Hematopoietic multipotent progenitor cell treated with erythropoietin and hydrocortisone succinate and interleukin-3 and kit ligand, for 8 days (in vitro differentiated cells): ENCODE measurements at places on chromosomes 7 and 10.
A peak's percentile ranks its signal among the peaks of the same experiment; 100 is the strongest.

DNA sequence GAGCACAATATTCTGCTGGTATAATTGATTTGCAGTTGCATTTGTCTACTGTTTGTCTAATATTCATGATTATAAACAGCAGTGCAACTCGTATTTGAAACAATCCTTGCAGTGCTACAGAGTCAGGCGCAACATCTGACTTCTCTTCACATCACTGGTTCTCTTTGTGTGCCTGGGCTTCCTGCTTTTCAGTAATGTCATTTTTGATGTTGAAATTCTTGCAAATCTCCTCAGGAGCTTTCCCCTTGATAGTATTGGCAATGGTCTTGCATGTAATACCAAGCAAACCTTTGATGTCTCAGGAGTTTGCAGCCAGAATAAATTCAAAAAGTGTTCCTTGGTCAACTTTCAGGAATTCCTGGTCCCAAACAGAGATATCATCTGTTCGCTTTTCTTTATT is 20.2 kb downstream of the HPS6 start:
- DNase-seq, result no peak

DNA sequence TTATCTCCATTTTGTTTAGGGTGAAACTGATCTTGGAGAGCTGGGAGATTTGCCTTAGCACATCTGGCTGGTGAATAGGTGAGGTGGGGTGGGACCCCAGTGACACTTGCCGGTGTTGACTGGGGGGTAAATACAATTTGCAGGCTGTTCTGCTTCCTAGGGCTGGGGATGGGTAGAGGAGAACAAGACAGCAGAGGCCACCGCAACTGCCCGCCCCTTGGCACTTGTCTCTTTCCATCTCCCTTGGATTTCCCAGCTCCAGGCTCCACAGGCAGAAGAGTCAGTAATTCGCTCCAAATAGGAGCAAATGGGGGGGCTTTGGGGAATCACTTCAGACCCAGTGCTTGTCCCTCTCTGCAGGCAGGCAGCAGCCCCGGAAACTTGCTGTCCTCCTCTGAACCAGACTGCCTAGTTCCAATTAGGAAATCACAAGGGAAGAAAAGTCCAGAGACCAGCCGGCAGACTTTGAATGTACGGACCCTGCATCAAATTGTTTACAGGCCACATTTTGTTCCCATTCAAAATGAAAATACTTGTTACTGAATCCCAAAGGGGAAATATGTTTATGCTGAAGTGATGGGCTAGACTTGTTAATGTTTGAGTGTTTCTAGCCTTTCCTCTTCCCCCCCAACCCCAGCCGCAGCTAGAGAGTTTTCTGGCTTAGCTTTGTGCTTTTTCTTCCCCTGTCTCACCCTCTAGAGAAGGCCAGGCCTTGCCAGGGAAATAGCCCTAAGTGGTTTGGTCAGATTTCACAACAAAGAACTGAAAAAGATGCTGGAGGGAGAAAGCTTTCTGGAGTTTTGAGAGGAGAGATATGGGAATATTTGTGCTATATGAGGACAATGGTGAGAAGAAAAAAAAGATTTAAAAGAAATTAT is 10.0 kb upstream of the INPP5F start:
- DNase-seq, result no peak

DNA sequence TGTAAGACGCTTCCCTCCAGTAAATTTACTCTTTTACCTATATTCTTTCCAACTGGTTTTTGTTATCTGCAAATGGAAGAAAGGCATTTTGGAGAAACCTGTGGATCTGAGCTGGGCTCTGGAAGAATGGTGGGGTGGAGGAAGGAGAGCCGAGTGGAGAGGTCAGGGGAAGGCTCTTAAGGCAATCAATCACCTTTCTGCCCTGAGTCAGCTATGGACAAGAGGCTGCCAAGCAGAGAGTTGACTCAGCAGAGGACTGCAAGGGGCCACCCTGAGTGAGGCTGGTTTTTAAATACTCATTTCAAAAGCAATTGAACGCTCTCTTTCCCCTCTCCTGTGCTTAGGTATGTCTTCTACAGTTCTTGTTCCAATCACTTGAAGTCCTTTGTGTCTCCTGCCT is 81.8 kb downstream of the SPAG6 start:
- DNase-seq, result no peak

- DNase-seq, result no peak
These were observed 34.6 kb upstream of the TPST1 start for GRCh38 chr7:66170309-66171231.

DNA sequence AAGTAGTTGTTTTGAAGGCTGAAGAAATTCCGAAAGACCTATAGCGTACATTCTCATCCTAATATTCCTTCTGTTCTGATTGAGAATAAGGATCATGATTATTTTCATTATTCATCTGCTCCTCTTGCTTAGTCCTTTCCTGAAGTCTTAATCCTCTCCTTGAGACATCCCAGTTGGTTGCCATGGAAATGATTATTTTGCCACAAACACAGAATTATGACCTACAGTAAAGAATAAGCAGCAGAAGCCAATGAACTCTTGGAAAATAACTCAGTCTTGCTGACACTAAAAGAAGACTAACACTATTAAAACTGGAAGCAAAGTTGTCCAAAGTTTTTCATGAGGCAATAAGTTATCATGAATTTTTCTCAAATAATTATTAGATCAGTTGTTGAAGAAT is 47.8 kb upstream of the JAZF1 start:
- DNase-seq, result no peak

DNA sequence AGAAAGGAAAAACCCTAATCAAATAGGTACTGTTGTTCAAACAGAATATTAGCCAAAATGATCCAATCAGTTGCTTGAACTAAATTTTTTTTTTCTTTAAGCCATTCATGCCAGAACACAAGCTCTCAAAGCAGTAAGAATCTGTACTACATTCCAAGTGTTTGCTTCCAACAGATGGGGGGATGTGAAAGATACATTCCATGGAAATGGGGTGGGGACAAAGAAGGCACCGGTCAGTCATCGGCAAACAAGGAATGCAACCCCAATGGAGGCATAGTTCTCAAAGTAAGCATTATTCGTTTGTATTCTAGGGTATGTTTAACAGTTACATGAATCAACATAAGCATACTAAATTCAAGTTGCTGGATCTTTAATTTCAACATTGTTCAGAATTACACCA is 32.5 kb downstream of the C10orf143 start:
- no peak for DNase-seq

GRCh38 chr10:105718207-105718995 is 1077.3 kb downstream of the SORCS3 start:
- no peak for DNase-seq

GRCh38 chr10:5949009-5949759 is 28.2 kb downstream of the IL15RA start:
- peak; percentile 76 for DNase-seq

DNA sequence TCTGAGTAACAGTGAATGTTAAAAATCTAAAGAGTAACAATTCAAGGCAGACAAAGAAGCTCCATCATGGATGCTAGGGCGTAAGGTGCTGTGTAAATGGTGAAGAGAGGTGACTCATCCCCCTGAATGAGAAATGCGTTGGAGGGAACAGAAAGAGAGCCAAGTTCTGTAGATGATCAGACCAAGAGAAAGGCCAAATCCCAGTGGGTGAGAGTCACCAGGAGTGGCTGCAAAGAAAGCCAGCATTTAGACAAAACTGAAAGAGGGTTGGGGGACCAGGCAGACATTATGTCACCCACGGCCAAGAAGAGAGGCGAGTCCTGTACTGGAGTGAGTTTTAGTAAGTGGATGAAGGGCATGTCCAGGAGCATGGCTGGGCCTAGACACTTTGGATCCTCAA is 153.1 kb downstream of the TRIL start:
- no peak for DNase-seq

- no peak for DNase-seq
These were observed 79.2 kb downstream of the NKX6-2 start for GRCh38 chr10:132706701-132707100.

GRCh38 chr7:120163449-120163848 is 109.5 kb upstream of the KCND2 start:
- DNase-seq, result no peak

GRCh38 chr7:90749774-90750173 is 153.7 kb downstream of the CDK14 start:
- peak; percentile 55 for DNase-seq

DNA sequence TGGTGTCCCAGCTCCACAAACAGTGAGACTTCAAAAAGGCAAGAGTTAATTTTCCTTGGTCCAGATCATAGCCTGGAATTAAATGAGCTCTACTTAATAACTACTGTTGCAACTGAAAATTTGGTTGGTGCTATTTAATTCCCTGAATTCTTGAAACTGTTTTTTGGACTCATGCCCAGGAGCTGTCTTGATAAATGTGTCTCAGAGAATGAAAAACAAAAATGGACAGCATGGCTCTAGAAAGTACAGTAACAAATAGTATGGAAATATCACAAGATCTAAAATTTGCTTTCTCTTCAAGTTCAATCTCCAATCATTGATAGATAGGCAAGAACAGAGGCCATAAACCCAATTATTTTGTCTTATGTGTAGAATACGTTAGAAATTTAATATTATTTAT is 42.5 kb downstream of the CCDC71L start:
- peak; percentile 48 for DNase-seq

- DNase-seq, result no peak
These were observed 25.5 kb upstream of the HPS1 start for GRCh38 chr10:98472196-98472595.

DNA sequence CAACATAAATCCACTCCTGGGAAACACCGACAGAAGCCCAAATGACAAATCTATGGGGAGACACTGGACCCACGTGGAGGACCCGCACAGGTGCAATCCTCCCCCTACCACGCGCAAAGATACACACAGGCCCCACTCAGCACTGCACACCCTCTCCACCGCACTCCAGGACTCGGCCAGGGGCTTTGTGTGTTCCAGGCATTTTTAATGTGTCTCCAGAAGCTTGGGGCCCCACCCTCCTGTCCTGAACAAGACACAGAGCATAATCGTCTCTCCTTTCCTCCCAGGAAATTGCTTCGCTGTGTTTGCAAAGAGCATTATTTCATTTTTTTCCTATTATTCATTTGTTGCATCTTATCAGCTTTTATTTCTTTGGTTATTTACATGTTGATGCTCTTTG is 82.8 kb downstream of the GLI3 start:
- no peak for DNase-seq

- peak; percentile 73 for DNase-seq
These were observed 1.5 kb downstream of the KMT2E start for GRCh38 chr7:105015390-105015965.

DNA sequence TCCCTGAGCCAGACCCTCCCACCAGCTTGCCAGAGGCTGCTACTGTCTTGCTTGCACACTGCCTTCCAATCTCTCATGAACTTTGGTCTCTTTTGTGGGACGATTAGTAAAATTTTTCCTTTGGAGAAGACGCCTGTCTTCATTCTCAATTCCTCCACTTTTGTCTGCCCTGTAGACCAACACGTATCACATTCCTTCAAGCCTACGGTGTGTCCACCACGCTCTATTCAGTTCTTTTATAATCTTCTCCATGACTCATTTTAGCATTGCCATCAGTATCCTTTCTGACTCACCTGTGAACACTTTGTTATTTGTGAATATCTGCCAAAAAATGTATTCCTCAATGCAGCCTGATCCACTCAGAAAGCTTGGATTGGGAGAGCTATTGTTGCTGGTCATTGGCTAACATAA is 1.4 kb downstream of the GIMAP5 start:
- no peak for DNase-seq

DNA sequence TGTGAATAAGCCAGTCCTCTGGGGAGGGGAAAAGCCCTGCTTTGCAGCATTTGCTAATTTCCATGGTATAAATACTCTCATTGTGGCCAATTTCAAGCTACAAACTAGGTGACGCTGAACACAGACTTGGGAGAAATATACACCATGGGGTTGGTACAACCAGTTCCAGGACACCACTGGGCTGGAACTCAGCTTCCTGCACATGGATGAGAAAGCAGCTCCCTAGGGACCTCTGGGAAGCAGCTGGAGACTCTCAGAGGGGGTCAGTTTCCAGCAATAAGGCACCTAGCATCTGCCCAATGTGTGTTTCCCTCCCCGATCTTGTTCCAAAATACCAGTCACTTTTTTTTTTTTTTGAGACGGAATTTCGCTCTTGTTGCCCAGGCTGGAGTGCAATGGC is 56.8 kb upstream of the WDR11 start:
- DNase-seq, result no peak

DNA sequence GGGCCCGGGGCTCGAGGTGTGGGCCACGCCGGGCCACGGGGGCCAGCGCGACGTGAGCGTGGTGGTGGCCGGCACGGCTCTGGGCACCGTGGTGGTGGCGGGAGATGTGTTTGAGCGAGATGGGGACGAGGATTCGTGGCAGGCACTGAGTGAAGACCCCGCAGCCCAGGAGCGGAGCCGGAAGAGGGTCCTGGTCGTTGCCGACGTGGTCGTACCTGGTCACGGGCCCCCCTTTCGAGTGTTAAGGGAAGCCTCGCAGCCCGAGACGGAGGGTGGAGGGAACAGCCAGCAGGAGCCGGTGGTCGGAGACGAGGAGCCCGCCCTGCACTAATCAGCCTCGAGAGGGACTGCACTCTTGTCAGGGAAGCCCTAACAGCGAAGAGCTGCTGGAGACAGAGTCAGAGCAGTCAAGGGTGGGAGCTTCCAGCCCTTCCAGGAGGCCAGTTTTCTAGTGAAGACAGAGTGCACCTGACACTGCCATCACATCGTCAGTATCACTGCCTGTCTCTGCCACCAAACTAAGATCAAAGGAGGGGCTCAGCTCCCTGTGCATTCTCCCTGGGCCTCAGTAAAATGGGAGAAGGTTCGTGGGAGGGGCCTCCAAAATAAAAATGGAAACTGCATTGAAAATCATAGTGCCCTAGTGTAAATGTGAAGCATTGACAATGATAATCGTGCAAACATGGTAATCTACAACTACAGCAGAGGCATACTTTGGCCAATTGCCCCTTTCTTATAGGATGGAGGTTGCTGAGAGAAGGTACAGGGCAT is 1.3 kb downstream of the MBLAC1 start:
- DNase-seq, result peak; percentile 52

DNA sequence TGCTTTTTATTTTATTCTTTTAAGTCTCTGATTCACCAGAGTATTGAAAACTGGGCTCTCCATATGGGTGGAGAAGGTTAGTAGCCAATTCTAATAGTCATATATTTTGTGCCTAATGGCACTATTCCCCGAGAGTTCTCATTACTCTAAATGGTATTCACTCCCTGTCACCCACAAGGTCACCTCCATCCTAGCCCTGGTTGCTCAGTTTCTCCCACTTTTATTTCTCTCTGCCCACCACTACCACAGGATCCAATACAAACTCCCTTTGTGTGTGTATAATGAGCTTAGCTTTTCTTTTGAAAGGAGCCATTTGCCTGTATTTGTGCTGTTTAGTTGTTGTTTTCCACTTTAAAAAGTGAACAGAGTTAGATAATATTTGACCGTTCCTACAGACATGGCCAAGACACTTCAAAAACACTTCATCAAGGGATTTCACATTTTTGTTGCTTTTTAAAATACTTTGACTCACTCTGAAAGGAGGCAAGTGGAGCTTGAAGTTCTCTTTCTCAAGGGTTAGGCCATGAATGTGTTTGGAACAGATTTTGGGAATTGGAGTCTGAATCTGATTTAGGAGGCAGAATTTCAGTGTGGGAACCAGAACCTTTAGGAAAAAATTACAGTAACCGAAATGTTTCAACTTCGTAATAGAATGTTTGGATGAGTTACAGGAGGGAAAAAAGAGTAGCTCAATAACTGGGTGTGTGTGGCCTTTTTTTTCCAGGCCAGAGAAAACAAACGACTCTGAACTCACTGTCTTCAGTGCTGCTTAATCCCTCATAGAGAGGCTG is 321.3 kb downstream of the BICC1 start:
- no peak for DNase-seq

GRCh38 chr7:134885967-134886352 is 100.3 kb upstream of the AGBL3 start:
- DNase-seq, result no peak

- no peak for DNase-seq
These were observed 559 bp upstream of the STEAP2 start for GRCh38 chr7:90210981-90211380.

- DNase-seq, result no peak
These were observed 77.5 kb upstream of the TOMM7 start for GRCh38 chr7:22900101-22900500.
